ENCODE measurements at places on chromosomes 2 and 18. TPM values are rescaled to one million over a fixed set of nuclear protein-coding genes. Genes with fewer than 3 reads are reported as not detected.

- no peak for DNase-seq
Measured at GRCh38 chr18:69402533-69402989, 1.9 kb downstream of the DOK6 start.

DNA sequence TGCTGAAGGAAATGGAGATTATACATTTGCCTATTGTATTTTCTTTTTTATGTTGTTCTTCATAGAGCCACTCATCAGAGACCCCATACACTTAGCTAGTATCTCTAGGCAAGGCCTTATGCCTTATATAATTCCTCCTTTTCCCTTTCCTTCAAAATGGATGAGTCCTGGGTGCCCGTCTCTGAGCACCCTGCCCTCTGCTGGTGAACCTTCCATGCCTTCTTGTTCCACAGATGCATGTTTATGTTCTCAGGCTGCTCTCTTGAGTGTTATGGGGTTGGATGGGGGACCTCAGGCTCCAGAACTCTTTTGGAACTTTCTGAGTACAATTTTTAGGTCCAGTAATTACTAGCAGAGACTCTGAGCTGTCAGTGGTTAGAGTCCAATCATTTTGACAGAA, 368.6 kb upstream of the SPRED2 start:
- DNase-seq = no peak

LONRF2 gene
- 44.0 TPM for total RNA-seq

GRCh38 chr2:208033701-208034502, 8.6 kb upstream of the PLEKHM3 start:
- DNase-seq = peak; percentile 18

ARHGAP28 gene
- total RNA-seq = 1.0 TPM

DNA sequence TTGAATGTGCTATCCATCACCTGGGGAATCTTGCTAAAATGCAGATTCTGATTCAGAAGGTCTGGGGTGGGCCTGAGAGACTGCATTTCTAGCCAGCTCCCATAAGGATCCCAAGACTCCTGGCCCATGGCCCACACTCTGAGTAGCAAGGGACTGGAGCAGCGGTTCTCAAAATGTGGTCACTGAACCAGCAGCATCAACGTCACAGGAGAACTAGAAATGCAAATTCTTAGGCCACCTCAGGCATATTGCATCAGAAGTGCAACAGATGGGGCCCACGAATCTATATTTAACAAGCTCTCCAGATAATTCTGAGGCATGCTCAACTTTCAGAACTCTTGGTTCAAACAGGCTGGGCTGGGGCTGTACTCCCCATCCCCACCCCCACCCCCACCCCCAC, 74.6 kb downstream of the DHRS9 start:
- DNase-seq = no peak

FBLN7 gene
- 6.1 TPM for total RNA-seq

PIKFYVE gene
- 41.4 TPM for total RNA-seq

HTR2B gene
- 8.6 TPM for total RNA-seq

DNA sequence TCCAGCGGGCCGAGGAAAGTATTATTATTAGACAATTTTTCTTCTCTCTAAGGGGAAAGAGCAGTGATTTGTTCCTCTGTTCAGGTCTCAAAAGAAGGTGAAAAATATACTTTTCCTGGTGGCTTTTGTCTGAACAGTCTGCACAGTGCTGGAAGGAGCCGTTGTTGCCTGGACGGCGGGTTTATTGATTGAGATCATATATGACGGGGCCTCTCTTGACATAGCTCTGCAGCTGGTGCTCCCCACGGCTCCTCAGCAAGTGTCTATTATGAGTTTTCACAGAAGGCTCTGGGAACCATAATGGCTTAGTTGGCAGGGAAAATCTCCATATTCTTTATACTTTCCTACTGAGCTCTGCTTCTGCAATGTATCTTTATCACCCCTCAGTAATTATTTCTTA, 42.9 kb downstream of the FSHR start:
- no peak for DNase-seq

DNA sequence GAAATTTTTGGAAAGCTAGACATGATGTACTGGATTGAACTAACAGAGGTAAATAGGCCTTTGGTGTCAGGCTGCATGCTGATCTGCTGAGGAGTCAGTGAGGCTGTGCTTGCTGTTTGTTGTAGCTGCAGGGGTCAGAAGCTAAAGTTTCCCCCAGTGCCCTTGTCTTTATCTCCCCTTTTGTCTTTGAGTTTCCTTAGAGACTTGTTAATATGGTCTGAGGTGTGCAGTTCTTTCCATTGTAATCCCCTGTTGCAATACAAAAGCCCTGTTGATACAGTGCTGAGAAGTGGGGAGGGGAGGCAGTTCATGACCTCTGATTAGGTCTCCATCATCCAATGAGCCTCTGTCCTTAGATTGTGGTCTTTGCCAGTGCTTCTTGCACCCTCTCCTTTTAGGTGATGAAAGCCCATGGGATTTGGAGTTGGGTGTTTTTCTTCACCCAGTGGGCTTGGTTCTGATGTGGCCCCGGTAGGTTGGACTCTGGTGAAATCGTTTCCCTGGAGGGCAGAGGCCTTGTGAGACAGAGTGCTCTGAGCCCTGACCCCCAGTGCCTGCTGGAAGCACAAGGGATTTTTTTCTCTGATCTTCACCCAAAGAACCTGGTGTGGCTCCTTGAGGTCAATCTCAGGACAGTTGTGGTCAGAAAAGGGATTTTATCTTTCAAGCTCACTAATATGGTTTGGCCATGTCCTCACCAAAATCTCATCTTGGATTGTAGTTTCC, 163.1 kb downstream of the TMEM18 start:
- DNase-seq = no peak
